NCI-H187 treated with DMSO at 0.1 percent for 48 hours (cell line): ENCODE measurements at places on chromosomes 11 and 22.

GRCh38 chr11:85316967-85317366 is 310.2 kb downstream of the DLG2 start:
- no peak for DNase-seq

GRCh38 chr22:49159711-49160110 is 668.0 kb downstream of the BRD1 start:
- no peak for DNase-seq

DNA sequence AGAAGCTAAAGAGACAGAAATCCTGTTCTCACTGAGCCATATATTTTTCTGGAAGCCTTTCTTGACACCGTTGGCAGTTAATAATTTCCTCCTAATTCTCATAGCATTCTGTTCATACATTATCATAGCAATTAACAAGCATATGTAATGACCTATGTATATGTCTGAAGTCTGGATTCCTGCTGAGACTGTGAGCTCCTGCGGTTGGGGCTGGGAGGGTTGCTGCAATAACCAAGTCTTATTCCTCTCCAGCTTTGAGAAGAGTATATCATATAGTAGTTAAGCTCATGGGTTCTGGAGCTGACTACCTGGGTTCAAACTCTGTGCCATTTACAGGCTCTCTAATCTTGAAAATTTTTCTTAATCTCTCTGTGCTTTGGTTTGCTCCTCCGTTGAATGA is 175.2 kb downstream of the MAML2 start:
- no peak for DNase-seq

GRCh38 chr11:95700471-95700817 is 89.1 kb downstream of the FAM76B start:
- no peak for DNase-seq

- DNase-seq: no peak
Measured at GRCh38 chr11:120332822-120333716, 3.1 kb upstream of the ARHGEF12 start.

DNA sequence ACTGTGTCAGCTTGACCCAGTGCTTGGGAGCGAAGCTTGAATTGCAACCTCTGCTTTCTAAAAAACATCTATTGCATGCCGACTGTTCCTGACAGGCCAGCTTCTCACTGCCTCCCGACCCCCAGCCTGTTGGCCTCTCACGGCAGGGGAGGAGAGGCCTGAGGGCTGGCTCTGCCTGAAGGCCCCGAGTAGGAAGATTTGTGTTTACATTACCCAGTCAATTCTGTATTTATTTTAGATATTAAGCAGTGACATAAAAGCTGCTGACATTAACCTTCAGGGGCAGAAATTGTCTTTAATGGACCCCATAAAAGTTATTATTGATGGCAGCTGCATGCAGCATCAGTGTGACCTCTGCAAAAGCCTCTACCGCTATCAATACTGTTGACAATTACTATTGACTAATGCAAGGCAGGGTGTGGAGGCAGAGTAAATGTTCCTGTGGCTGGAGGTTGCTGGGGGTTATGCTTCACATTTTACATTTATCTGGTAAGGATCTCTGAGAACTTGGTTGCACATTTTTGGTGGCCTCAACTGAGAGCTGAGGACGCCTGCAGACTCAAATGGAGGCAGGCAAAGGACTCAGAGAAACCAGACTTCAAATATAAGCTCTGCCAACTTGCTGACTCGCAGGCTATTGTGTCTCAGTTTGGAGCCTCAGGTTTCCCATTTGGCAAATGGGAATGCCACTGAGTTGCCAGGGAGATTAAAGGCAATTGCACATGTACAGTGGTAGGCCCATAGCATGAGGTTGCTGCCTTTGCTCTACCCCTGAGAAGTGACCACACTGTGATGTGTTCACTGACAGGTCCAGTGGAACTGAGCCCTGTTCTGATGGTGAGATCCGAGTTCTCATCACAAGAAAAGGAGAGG is 380.5 kb downstream of the TENM4 start:
- DNase-seq: no peak

- DNase-seq: no peak
Measured at GRCh38 chr11:124115782-124116616, 749 bp downstream of the VWA5A start.

GRCh38 chr11:11748706-11749365 is 92.9 kb upstream of the USP47 start:
- DNase-seq: no peak

- DNase-seq: no peak
Measured at GRCh38 chr11:102581066-102581465, 44.1 kb downstream of the MMP20 start.

GRCh38 chr11:72682238-72682857 is 8.1 kb upstream of the PDE2A start:
- DNase-seq: no peak

GRCh38 chr11:12292766-12293165 is 84.6 kb upstream of the PARVA start:
- no peak for DNase-seq

DNA sequence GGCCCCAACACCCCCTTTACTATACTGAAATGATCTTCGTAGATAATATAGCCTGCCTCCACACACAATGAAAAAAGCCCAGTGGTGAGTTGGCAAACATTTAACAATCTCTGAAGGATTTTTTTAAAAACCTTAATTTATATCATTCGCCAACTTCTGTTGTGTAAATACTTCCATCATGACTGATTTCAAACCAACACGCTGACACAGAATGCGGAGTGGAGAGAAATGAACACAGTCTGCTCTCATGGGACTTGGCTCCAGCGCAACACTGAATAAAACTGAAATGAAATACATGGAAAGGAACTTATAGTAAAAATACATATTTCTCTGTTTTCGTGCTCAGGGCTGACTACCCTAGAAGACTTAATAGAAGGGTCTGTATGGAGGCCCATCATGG is 61.3 kb upstream of the WNT11 start:
- no peak for DNase-seq

DNA sequence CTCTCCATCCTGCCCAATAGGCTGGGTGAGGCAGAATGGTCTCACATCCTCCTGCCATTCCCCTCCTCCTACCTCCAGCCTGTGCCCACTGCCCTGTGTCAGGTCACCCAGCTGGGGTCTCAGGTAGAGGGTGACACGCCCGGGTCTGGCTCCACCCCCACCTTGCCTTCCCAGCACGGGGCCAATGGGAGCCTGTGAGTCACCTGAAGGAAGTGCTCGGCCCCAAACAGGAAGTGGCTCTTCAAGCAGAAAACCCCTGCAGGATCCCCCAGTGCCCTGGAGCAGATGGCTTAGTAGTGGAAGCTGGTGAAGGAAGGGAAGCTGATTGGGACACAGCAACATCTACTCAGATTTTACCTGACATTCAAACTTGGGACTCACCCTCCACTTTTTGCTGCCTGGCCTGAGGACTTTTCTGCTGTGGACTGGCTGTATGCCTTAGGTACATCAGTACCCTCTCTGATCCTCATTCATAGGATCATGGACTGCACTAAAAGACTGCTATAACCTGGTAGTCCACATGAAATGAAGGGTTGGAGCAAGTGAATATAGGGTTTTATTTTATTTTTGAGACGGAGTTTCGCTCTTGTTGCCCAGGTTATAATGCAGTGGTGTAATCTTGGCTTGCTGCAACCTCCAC is 33.4 kb downstream of the GDPD5 start:
- no peak for DNase-seq

DNA sequence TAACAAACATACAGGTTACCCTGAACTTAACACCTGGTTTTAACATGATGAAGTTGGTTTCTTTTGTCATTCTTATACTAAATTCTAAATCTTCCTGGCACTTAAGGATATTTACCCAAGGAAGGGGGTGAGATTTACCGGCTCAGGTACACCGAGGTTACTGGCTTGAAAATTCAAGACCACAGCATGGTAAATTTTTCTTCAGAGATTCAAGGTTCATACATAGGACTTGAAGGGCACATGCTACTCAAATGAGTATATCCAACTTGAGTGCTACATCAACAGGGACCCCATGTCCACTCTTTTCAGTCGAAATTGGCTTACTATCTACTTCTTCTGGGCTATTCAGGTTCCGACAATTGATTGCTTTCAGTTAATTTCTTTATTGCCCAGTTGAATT is 12.7 kb downstream of the SERPING1 start:
- no peak for DNase-seq

- DNase-seq: no peak
Measured at GRCh38 chr11:15705891-15706290, 591.2 kb downstream of the INSC start.

DNA sequence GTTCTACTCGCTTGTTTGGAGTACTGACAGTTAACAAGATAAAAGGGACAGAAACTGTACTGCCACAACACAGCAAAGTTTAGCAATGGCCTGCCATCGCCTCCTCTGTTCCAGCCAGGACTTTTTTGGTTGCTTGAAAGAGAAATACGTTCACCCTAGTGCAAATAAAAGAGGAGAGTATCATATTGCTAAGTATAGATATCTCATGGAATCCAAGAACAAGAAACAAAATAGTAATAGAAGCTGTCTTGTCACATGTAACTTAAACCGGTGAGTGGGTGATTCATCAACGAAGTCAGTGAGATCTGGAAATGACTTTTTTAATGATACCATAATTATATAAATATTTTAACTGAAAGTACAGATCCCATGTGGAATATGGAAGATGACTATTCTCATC is 35.4 kb downstream of the SLC1A2 start:
- DNase-seq: no peak

DNA sequence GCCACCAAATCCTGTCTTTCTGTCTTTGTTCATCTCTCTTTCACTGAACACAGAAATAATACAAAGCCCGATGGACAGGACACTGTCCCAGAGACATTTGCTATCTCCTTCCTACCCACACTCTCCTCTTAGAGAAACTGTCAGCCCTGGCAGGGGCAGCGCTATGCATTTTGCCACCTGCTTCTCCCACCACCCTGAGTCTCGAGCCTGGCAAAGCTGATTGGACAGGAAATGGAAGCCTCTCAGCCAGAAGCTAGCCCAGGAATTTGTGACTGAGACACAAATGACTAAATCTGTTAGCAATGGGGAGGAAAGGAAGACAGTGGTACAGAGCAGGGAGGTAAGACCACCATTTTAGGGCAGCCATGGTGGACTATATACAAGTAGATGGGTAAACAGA is 14.9 kb upstream of the GALNT18 start:
- DNase-seq: no peak

DNA sequence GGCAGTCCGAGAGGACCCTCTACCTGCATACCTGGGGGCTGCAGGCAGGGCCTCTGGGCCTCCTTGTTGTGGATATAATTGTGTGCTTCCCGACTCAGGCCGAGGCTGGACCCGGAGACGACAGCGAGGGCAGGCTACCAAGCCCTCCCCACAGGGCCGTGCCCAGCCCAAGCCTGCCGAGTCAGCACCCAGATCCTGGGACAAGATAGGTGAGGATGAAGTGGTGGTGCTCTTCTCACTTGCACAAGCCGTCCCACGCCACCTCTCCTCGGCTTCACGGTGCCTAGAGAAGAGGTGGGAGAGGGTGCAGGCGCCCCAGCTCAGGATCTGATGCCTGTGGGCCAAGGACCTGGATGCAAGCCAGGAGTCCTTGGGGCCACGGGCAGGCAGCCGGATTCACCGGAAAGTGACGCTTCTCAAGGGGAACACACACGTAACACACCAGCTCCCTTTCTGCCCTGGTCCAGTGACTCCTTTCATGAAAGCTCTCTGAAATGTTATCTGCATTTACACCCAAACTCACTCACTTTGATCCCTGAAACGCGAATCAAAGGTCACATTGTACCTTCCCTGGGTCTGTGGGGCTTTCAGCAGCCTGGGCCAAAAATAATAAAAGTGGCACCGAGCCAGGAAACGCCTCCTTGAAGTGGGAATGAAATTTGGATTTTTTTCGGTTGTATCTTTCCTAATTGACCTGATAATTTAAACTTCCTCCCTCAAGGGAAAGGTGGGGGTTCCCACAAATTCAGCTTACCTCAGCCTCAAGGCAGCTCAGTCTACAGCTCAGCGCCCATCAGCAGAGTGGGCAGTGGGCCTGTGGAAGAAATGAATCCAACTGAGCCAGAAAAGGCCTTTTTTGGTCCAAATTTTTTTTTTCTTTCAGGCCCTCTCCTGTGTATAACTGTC is 1.1 kb upstream of the GNB1L start:
- DNase-seq: no peak

DNA sequence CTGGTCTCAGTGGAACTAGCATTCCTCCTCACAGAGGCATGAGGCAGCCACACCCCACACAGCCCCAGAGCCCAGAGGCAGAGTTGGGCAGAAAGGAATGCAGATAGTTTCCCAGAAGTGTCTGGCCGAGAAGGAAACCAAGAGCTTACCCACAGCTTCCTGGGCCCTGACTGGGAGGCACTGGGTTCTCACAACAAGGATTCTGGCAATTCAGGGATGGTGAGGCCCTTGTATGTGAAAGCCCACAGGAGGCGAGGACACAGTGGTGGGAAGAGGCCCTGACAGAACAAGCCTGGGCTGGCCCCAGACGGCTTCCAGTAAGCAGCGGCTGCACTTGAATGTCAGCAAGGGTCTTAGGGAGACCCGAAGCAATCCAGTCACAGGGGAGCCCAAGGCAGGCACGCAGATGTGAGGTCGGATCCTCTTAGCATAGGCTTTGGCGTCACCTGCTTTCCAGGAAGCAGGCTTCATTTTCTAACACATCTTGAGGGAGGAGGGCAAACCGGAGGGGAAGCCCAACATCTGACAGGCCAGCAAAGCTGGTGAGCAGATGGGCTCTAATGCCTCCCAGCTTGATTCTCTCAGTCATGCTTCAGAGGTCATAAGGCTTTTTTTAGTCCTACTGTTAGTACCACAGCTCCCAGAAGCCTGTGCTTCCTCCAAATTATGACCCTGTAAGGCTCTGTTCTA is 78.3 kb upstream of the AKIP1 start:
- DNase-seq: peak; percentile 48

DNA sequence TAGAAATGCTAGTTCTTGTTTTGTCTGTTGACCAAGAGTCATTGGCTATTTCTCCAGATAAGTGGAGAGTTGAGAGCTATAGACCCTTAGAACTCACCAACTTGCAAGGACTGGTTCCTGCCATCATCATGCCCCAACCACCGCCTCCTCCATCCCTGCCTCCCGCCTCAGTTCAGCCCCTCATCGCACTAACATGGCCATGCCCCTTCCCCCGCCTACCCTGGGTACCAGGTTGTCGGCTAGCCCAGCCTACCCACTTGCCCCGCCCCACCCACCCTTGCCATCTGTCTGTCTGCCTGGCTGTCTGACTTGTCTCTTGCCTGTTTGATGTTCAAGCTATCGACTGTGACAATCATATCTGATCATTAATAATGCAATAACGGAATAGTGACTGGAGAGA is 154.1 kb downstream of the TRIM29 start:
- no peak for DNase-seq

DNA sequence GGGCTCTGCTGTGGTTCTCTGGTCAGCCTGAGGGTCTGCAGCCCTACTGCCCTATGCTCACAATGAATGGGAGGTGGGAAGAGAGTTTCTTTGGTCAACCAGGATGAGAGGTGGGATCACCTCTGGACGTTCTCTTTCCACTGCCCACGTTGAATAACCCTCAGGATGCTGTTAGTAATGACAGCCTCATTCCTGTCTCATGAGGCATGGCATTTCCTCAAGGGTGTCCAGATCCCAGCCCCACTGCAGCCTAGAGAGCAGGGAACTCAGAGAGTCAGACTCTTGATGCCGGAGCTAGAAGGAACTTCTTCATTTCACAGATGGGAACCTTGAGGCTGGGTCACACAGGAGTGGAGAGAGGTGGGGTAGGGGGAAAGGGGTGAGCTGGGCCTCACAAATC is 196.0 kb downstream of the CEP164 start:
- no peak for DNase-seq
